Activated naive CD4-positive, alpha-beta T cell treated with anti-CD3 and anti-CD28 coated beads, Interleukin-2, amount 50 U/mL, for 16 hours (primary cell): ENCODE measurements at places on chromosomes 7 and 10.

DNA sequence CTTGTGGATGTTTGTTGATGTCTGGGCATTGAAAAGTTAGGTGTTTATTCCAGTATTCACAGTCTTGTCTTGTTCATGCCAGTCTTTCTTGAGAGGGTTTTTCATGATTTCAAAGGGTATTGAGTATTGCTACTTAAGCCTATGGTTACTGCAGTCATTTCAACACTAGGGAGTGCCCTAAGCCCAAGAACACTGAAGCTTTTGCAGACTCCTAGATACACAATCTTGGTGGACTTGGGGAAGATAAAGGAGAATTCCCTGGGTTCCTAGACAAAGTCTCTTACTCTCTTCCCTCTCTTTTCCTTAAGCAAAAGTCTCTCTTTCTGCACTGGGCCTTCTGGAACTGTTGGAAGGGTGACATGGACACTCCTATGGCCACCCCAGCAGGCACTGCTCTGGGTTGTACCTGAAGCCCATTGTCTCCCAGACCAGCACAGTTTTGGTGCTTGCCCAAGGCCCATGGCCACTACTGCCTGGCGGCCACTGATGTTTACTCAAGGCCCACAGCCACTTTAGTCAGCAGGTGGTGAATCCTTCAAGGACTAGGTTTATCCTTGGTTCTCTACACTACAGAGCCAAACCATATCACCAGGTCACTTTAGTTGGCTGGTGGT lies 24.9 kb downstream of the SAMD9 start:
- DNase-seq, result no peak

DNA sequence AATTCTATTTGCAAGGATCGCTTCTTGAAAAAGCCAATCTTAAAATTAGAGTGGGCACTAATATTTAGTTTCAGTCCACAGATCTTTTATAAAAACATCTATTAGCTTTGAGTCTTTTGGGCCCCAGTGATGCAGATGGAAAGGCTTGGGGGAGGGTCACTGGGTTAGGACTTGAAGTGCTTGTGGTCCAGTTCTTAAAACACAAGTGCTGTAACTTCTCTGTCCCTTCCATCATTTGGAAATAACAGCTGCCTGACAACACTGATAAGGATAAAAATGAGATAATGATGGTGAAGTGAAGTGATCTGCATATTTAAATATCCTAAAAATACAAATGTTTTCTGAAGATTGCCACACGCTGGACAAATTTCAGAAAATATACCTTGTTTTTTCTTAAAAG lies 37.1 kb upstream of the ZRANB1 start:
- DNase-seq, result no peak

DNA sequence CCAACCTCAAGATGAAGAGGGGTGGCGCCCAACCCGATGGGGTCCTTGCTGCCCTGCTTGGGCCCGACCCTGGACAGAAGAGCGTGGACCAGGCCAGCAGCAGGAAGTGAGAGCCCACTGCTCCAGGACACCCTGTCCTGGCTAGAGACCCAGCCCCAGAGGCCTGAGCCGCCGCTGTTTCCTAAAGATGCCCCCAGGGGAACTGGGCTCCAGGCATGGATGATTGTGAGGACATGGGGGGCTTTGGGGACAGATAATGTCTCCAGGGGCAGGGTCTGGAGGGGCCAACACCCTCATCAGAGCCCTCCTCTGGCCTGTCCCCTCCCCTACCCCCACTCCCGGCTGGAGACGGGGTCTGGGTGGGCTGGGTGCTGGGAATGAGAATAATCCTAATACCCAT lies 71.7 kb downstream of the MYL10 start:
- no peak for DNase-seq

DNA sequence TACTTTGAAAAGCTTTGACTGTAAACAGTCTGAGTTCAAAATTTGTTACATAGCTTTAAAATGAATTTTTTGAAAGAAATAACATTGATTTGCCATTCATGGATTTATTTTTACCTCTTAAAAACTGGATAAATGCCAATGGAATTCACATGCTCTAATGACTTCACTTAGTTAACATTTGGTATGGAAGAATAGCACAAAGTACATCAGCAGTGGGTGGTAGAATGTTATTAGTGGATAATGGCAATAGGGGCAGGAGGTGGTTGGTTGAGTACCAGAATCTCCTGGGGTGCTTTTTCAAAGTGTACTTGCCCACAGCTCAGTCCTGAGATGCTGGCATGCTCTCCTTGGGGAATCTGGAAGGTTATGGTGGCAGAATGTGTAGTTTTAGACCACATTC lies 4.7 kb downstream of the PPP1R9A start:
- no peak for DNase-seq

DNA sequence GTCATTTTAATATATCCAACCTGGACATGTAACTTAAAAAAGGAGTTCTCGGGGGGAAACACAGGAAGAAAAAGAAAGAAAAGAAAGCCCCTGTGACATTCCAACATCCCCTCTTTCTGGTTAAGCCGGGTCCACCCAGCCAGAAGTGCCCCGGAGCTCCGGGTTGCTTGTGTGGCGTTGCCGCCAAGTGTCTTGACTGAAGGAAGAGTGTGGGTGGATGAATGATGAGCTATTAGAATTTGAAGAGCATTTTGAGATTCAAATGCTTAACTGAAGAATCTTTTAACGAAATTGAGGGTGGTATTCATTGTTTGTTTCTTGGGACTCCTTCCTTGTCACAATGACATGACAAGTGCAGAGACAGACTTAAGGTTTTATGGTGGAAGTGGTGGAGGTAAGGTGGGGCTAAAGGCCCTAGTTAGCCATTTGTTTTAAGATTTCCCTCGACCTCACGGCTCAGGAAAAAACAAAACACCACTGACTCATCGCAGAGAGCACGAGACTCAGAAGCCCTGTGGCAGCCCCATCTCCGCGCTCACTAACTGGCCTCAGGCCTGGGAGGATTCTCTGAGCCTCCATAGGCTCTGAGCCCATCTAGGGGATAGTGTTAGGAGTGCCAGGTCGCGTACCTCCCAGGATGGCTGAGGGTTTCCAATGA lies 1.8 kb upstream of the GLI3 start:
- DNase-seq, result no peak

GRCh38 chr10:122304054-122304579 lies 33.0 kb downstream of the BTBD16 start:
- no peak for DNase-seq

- DNase-seq, result no peak
These were observed 236.3 kb upstream of the IGFBP3 start for GRCh38 chr7:46157404-46157803.

DNA sequence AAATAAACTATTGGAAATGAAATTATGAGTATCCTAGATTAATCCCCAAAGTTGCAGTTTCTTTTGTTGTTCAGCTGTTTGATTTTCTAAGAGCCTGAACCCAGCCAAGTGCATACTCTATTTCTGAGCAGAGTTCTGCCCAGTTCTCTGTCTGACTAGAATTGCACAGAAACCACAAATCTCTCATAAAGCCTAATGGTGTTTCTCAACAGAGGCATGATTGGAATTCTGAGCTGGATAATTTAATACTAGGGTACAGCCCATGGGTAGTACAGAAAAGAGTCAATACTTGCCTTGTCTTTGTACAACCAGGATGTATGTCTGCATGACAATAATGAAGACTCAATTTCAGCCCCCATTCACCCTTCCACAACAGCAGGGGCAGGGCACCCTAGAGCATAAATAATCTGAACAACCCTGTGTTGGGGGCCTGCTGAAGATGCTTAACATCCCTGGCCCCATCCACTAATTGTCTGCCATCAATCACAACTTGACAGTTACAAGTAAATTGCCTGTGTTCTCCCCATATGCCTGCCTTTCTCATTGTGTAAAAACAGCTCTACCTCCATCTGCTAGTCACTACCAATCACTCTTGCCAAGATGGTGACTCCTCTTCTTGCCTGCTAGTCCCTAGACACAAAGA lies 114.4 kb downstream of the NPSR1 start:
- no peak for DNase-seq

- DNase-seq, result no peak
These were observed 39.0 kb downstream of the SEM1 start for GRCh38 chr7:96670338-96671289.

DNA sequence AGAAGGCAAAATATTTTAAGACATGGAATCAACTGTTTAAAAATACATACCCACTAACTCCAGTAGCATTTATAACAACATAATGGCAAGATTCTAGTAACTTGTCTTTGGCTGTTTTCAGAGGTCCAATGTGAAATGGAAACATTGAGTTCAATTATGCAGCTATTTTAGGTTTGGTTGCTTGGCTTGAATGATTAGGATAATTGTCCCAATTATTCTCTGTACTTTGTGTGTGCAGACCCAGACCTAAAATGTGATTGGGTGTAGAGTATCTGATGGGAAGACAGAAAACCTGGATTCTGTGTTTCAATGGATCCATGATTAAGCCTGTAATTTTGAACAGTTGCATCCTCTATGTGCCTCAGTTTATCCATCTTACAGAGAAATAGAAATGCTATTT lies 392.7 kb upstream of the NFE2L3 start:
- DNase-seq, result no peak

DNA sequence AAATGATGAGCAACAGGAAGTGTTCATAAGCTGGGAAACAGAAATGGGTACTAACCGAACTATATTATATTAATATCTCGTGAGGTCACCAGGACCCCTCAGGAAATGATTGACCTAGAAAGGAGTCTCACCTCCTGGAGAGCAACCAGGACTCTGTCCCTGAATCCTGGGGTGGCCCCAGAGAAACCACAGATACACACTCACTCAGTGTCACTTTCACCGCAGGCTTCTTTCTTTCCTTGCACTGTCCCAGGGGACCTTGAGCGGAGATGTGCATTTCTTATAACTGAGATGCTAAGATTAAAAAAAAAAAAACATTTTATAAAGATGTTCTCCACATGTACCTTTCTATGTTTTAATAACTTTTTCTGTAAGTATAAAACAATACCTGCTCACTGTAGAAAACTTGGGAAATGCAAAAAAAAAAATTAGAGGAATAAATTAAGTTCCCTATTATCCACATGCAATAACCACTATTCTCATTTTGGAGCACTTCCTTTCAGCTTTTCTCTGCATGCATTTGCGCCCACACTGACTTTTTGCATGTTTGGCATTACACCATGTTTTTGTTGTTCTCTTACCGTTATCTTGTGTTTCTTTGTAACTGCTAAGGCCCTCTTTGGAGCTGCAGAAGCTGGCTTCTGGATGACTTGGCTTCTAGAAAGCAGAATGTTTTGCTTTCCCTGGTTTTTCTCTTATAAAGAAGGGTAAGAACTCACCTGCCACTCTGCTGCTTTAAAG lies 15.0 kb downstream of the NOD1 start:
- no peak for DNase-seq

DNA sequence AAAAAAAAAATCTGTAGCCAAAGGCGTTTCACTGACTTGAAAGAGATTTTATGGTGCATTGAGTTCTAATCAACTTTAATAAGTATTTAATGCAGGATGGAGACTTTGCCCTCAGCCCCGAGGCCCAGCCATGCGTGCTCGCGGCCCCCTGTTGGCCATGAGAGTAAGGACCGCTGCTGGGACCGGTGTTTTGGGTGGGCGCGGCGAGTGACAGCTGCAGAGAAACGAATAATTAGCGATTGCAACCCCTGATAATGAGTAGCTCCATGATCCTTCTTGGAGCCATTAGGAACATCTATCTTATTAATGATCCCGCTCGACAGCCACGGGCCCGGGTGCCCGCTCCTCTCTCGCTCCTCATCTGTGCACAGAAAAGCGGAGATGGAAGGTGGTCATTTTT lies 347.4 kb downstream of the RPS24 start:
- no peak for DNase-seq

- no peak for DNase-seq
These were observed 11.7 kb upstream of the CDK14 start for GRCh38 chr7:90584378-90584777.

- DNase-seq, result no peak
These were observed 429.2 kb downstream of the SDK1 start for GRCh38 chr7:3730276-3730675.

GRCh38 chr10:102872163-102872562 lies 2.9 kb downstream of the AS3MT start:
- no peak for DNase-seq

GRCh38 chr7:116829041-116829440 lies 33.3 kb upstream of the CAPZA2 start:
- DNase-seq, result no peak

DNA sequence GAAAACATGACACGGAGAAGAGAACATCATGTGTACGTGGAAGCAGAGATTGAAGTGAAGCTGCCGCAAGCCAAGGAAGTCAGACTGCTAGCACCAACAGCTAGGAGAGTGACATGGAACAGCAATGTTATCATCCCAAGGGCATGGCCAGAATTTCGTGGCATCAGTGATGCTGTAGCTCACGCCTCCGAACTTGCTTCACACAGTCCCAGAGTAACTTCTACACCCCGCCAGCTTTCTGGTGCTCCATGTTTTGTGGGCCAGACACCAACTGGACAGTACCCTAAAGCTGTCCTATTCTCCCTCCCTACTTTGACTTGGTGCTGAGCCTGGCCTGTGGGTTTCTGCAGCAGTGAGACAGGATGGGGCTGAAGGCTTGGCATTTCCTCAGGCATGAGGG lies 33.0 kb upstream of the EMX2 start:
- DNase-seq, result no peak

- DNase-seq, result no peak
These were observed 2.0 kb downstream of the RTKN2 start for GRCh38 chr10:62266611-62267010.

- no peak for DNase-seq
These were observed 192.4 kb downstream of the MAD1L1 start for GRCh38 chr7:2040201-2040892.

DNA sequence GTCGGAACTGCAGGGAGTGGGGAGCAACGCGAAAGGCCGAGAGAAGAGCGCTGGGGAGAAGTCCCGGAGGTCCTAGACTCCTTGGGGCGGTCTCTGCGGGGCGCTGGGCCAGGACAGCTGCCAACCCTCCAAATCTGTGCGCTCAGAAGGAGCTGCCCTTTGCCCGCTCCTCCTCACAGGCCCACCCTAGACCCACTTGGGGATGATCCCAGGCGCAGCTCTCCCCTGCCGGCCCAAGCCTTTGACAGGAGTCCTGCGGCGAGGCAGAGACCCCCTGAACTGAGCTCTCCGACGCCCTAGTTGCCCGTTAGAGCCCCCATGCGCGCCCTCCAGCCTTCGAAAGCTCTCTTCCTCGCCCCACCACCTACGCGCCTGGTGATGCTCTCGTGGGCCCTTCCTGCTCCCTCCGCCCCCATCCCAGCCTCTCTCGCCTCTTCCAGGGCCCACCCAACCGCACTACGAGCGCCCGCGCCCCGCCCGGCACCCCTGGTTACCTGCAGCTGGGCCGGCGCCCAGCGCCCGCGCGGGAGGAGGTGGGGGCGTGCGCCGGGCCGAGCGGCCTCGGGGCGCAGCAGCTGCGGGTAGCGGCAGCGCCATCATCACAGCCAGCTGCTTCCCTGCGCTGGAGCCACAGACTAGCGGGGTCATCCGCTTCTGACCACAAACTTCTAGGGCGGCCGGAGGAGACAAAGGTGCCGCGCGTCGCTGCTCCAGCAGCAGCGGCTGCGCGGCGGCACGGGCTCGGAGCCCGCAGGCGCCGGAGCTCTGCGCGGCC lies 353.4 kb downstream of the DNAJB6 start:
- no peak for DNase-seq
